Uterus (tissue), 4 donors: ENCODE measurements at places on chromosomes 6 and 20. TPM values are rescaled to one million over a fixed set of nuclear protein-coding genes. Genes with fewer than 3 reads are reported as not detected.
A peak's percentile ranks its signal among the peaks of the same experiment; 100 is the strongest.

PDE7B gene
- 16.5 TPM for total RNA-seq

ULBP3 gene
- total RNA-seq: not detected

DNA sequence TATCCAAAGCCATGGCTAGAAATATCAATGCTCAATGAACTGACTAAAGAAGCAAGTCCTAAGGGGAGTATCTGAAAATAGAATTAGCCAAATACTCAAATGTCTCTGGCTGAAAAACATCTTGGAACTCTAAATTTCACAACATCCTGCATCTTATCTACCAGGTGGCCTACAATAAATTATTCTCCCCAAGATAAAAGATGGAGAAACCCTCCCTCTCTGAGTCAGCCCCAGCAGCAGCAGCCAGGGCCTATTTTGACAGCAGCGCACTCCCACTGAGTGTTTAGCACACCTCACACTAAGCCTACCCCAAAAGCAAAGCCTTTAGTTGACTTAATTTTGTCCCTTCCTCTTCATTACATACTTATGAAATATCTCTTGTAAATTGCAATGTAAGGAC, 5.9 kb downstream of the CALHM6 start:
- DNase-seq: no peak
- H3K4me1 ChIP-seq: no peaks in the 10 kb centered on the region
- H3K4me3 ChIP-seq: no peak overlapping the region
- peaks cover 16% of the 10 kb centered on the region for H3K27me3 ChIP-seq
- no peaks in the 10 kb centered on the region for H3K36me3 ChIP-seq

DNA sequence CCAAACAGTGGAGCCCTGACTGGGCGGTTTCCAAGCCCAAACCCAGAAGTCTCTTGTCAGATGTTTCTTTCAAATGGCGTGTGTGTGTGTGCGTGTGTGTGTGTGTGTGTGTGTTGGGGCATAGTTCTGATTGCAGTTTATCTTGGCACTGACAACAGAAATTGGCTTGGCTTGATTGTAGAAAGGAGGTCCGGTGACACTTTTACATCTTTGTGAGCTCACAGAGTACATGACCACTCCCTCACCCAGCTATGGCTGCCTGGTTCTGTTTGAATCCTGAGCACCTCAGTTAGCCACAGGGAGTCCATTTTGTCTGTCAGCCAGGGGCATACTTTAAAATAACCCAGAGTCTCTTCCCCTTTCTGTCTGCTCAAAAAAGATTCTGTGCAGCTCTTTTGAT, 276.3 kb downstream of the CD83 start:
- H3K4me1 ChIP-seq: no peaks in the 10 kb centered on the region
- DNase-seq: no peak

DNA sequence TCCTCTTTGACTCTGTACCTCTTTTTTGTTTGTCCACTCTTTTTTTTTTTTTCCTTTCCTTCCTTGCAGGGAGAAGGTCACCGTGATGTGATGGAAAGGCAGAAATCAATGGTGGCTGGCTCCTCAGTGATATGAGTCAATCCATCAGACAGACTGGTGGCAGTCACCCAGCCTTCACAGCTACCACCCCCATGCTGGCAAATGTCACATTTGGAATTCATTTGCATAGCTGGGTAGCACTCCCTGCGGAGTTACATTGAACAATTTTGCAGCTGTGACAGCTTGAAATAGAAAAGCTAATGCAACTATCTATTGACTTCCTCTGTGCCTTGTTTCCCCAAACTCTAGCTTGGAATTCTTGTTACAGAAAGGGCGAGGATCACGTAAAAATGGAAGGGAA, 668.4 kb downstream of the C6orf118 start:
- no peaks in the 10 kb centered on the region for H3K36me3 ChIP-seq
- H3K27ac ChIP-seq: no peak overlapping the region
- H3K4me1 ChIP-seq: no peaks in the 10 kb centered on the region
- no peak for DNase-seq
- no peaks in the 10 kb centered on the region for H3K27me3 ChIP-seq
- no peak overlapping the region for H3K4me3 ChIP-seq

DNA sequence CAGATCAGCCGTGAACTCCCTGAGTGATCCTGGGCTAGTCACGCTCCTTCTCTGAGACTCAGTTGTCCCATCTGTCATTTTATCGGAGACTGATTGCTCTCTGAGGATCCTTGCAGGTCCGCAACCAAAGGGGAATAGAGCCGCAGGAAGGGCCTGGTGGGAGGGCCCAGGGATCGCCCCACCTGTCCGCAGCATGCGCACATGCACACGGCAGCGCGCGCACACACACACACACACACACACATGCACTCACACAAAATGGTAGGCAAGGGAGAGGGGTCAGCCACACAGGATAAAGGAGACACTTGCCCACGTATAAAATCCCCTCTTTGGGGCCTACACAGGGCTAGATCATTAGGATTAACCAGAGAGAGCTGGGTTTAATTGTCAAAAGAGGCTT, 95.6 kb upstream of the FOXP4 start:
- DNase-seq: no peak
- no peak overlapping the region for H3K4me3 ChIP-seq
- no peaks in the 10 kb centered on the region for H3K27me3 ChIP-seq
- H3K36me3 ChIP-seq: no peaks in the 10 kb centered on the region
- H3K27ac ChIP-seq: peak overlapping the region; percentile 79
- H3K4me1 ChIP-seq: peaks cover 16% of the 10 kb centered on the region
